ENCODE measurements at places on chromosomes 12 and 14.

DNA sequence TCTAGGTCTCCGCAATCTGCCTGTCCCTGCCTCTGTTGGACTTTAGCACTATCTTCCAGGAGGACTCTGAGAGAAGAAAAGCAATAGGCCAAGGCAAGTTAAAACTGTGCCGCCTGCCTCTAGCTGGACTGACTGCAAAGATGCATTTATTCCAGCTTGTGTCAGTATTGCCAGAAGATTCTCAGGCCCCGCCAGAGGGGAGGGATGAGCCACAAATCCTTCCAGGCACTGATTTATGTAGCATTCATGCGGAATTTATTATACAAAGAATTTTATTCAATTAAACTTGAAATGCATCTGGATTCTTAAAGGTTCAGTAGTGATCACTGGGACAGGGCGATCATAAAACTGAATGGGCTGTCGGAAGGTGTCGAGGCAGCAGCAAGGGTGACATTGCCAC is 19.8 kb downstream of the MMAB start:
- no peak for DNase-seq

DNA sequence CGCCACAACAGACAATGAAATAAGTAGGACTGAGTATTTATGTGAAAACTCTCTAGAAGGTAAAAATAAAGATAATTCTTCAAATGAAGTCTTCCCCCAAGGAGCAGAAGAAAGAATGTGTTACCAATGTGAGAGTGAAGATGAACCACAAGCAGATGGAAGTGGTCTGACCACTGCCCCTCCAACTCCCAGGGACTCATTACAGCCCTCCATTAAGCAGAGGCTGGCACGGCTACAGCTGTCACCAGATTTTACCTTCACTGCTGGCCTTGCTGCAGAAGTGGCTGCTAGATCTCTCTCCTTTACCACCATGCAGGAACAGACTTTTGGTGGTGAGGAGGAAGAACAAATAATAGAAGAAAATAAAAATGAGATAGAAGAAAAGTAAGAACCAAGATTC is 82.7 kb downstream of the VEZT start:
- DNase-seq: no peak

GRCh38 chr12:103769240-103769945 is 71.6 kb downstream of the NT5DC3 start:
- no peak for DNase-seq

DNA sequence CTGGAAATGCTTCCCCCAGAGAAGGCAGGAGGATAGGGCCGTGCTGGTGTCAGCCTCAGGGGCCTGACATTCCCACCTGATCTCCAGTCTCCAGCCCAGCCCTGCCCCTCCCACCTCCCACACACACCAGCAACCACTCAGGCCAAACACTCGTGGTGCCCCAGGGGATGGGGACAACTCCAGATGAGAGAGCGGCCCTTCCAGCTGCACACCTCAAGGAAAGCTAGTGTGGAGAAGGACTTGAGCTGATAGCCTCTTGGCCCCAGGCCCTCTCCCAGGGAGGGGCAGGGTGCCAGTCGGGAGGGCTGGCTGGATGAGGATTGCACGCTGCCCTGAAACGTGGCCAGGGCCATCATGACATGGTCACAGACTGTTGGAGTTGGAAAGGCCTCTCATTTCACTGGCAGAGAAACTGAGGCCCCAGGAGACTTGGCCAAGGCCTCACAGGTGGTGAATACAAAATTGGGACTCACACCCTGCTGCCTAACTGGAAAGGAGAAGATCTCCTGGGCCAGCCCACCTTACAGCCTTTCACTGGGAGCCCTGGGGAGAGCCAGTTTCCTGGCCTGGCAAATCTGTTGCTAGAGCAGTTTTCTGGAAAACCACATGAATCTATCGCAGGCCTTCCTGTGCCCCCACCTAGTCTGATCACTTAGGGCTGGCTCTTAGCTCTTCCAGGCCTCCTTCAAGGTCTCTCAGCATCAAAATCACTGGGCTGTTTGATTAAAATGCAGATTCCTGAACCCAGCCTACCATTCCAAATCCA is 52.1 kb downstream of the IRF2BPL start:
- no peak for DNase-seq

- no peak for DNase-seq
These were observed 25.4 kb downstream of the FGF6 start for GRCh38 chr12:4420138-4420670.

GRCh38 chr12:26566675-26567074 is 266.3 kb downstream of the ITPR2 start:
- DNase-seq: no peak

Measured in naive thymus-derived CD8-positive, alpha-beta T cell (primary cell).